ENCODE measurements at places on chromosomes 3 and 15.

GRCh38 chr3:43573576-43573975 is 48.2 kb downstream of the ANO10 start:
- DNase-seq = no peak

GRCh38 chr3:188389711-188390342 is 235.9 kb downstream of the LPP start:
- no peak for DNase-seq

- no peak for DNase-seq
Observed at GRCh38 chr3:30539772-30540171, 66.6 kb upstream of the TGFBR2 start.

- DNase-seq = no peak
Observed at GRCh38 chr3:6862041-6862879, 1.3 kb downstream of the GRM7 start.

DNA sequence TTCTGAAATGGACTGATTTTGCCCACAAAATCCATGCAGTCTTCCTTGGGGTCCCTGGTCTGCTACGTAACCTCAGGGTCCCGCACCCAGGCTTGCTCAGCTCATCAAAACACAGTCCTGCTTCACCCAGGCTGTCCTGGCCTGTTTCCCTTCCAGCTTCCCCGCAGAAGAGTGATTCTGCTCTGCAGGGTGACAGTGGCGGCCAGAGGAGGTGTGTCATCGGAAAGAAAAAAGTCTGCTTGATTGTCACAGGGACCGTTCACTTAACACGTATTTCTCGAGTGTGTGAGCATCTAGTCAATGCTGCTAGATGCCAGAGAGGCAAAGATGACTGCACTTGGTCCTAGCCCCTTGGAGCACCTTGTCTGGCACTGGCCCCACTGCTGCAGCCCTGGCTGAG is 50.1 kb upstream of the ABHD2 start:
- no peak for DNase-seq

GRCh38 chr3:93867425-93867824 is 106.3 kb downstream of the PROS1 start:
- DNase-seq = no peak

DNA sequence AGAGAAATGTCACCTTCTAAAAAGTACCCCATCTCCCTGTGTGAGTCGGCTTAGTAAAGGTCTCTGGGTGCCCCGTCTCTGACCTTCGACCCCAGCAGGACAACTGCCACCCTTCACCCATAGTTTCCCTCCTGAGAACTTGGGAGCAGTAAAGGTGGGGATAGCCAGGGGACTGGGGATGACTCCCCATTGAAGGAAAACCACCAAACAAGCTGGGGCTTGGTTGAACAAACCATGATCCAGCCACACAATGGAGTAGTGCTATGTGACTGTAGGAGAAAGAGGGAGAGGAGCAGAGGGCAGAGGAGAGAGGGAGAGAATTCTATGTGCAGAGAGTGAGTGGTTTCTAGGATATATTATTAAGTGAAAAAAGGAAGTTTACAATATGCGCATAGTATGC is 33.7 kb downstream of the IDH3A start:
- DNase-seq = no peak

DNA sequence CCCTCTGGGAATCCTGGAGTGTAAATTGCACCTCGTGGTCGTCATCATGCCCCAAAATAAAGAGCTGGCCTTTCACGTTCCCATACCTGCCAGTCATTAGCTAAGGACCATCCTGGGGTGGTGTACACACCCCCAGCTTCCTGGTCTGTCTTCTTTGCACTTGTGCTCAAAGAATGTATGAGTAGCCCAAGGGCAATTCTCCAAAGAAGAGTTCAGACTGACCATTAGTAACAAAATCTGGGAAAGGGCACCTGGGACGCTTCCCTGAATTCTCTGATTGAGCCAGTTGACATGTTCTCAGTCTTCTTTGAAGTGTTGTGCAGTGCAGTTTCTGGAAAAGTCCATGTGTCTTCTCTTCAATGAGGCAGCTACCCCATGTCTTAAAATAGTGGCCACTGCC is 34.8 kb downstream of the FAM3D start:
- DNase-seq = no peak

DNA sequence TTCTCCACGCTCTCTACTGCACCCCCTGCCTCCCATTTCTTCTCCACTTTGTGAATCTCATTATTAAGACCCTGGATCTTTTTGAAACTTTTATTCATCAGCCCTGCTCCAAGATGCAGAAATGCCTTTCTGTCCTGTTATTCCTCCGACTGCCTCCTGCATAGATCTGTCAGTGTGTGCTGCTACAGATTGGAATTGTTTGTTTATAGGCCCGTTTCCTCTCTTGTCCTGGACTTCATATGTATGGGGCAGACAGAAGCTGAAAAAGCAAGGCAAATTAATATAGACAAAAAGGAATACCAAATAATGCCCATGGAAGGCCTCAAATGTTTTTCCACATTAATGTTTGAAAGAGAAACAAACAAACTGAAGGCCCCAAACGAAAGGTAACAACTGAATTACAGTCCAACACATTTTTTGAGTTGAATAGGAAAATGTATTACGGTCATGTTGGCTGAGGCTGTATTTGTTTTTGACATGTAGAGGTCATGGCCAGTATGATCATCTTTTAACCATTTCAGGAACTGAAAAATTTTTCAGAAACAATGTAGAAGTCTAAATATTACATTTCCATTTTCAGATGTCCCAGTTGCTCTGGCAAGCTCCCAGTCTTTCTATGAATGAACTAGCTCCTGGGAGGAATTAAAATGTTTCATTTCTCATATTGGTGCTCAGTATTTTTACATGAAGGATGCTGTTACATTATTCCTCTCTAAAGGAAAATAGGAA is 8.8 kb downstream of the CHST2 start:
- DNase-seq = no peak

DNA sequence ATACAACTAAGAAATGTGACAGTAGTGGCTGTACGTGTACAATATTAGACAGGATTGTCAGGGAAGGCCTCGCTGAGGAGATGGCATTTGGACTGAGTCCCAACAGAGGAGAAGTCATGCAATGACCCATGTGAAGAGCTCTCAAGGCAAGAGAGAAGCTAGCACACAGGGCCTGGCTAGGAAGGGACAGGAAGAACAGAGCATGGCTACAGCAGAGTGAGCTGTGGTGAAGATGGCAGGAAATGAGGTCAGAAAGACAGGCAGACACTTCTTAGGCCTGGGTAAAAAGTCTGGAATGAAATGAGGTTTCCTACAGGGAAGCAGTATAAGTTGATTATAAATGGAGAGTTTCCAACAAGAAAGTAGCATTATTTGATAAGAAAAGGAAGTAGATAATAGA is 33.2 kb upstream of the LEKR1 start:
- no peak for DNase-seq

DNA sequence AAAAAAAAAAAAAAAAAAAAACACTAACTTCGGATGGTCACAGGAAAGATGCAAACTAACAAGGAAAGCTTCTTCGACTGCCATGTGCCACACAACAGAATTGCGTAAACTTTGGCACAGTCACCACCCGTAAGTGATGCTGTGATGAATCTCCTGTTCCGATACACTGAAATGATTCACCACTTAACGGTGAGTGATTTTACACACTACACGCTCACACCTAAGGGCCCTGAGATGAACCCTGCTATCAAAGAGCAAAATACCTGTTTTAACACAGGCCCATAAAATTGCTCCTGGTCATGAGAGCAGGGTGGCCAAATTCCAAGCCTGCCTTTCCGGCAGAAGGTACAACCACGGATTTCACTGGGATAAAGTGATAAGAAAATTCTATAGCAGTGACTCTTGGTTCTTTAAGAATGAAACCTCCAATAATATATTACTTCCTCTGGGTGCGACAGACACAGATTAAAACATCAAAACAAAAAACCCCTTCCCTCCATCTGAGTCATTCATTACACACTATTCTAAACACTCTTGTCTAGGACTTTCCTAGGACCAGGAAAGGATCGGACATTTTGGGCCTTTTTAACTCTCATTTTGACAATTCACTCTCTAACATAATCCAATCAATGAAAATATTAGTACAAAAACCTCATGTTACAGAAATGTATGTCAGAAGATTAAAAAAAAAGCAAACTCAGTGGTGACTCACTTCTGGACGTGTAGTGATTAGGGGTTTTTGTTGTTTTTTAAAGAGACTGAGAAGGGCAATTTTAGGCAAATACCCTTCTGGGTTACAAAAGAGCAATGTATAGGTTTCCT is 28.3 kb downstream of the LRIG1 start:
- no peak for DNase-seq

- no peak for DNase-seq
Observed at GRCh38 chr15:43370310-43370974, 401 bp downstream of the ZSCAN29 start.

DNA sequence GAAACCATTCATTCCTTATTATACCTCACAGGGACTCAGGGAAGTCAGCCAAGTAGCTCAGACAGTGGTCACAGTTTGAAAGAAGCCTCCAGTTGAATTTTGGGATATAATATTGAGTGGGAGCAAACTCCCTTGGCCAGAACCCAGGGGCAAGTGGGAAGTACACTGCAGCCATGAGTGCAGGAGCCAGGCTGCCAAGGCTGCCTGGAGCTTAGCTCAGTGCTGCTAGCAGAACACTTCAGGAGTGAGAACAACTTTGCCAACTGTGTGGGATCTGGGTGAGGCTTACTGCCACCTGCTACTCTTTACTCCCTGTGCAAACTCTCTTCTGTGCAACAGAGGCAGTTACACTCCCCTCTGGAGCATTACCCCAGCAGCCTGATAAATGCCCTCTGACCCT is 4.6 kb downstream of the OR5K3 start:
- DNase-seq = no peak

- DNase-seq = no peak
Observed at GRCh38 chr3:30520699-30521098, 85.7 kb upstream of the TGFBR2 start.

- DNase-seq = no peak
Observed at GRCh38 chr15:56654624-56655023, 78.7 kb downstream of the ZNF280D start.

DNA sequence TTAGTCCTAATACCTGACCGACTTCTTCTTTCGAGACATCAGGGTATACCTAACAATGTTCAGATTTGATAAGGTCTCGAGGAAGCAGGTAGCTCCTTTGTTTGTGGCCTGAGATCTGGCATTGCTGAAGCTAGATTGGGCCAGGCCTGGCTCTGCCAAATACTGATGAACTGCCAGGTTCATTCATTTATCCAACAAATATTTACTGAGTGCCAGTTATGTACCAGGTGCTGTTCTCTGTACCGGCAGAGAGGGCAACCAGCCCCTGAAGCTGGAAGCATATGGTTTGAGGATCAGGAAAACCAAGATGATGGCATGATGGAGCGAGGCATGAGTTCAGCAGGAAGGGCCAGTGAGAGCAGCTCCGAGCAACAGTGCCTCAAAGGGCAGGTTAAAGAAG is 196.2 kb upstream of the NSMCE3 start:
- no peak for DNase-seq

DNA sequence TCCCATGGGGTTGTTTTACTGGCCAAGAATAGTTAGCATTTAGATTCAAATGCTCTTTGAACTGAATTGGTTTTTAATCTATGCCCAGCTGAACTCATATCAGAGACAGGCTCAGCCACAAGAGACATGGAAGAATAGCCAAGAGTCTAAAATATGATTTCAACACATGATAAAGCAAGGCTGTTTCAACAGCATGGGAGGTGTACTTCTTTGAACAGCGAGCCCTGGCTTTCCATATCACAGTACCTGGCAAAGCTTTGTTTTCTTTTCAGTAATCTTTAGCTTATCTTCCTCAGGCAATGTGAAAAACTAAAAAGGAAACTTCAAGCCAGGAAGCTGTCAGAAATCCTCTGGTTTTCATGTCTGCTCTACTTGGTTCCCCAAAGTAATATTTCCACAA is 413.6 kb upstream of the ADAMTS9 start:
- no peak for DNase-seq

DNA sequence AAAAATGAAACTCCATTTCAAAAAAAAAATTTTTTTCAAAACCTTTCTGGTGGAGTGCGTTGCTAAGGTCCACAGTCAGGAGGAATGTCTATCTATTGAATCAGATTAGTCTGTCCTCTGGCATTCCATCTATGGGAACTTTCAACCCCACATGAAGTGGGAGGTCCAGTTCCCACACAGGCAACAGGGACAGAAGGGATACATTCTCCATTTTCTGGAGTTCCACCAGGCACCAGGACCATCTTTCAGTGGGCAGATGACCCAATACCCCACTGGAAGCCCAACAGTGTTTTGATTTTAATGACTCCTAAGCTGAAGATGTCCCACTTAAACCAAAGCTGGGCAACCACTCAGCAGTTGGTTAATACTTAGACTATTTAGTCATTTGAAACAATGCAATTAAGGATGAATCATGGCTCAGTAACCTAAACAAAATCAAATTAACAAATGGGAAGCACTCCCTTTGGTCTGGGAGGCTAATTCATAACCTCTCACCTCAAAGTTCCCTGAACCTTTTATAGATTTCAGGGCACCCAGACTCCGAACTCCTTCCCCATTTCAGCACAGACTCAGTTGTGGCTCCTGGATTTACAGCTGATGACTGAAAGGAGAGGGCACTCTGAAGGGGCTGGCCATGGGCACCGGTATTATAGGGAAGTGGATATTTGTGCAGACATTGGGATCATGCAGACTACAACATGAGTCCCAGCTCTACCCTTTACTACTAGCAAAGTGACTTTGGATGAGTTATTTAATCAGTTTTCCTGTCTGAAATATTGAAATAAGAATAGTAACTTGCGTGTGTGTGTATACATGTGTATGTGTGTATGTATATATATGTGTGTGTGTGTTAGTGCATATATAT is 264.3 kb upstream of the LRTM1 start:
- peak; percentile 99 for DNase-seq

GRCh38 chr15:32982001-32982400 is 212.5 kb downstream of the FMN1 start:
- DNase-seq = no peak

Data from GM04503 (cell line).